ENCODE measurements at places on chromosomes 2 and 18.

- DNase-seq, result no peak
Observed at GRCh38 chr2:218853766-218854165, 5.8 kb upstream of the WNT6 start.

- DNase-seq, result no peak
Observed at GRCh38 chr2:127627740-127628571, 18.0 kb upstream of the GPR17 start.

DNA sequence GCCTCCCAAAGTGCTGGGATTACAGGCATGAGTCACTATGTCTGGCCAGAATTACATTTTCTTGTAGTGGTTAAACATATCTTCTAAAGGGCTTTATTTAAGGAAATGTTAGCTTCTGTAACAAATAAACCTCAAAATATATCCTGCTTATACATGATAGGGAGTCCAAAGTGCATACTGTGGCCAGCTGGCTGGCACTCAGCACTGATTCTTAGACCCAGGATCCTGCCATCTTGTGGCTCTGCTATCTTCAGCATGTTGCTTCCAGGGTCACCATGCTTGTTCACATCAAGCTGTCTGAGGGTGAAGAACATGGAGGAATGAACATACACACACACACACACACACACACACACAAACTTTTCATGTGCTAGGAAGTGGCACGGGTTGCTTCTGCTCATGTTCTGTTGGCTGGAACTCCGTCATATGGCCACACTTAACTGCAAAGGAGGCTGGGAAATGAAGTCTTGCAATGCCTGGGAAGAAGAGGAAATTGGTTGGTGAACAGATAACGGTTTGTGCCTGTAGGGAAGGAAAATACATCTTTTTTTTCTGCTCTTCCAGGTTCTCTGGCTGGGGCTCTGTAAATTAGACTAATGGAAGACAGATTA lies 40.0 kb downstream of the NPPC start:
- DNase-seq, result no peak

DNA sequence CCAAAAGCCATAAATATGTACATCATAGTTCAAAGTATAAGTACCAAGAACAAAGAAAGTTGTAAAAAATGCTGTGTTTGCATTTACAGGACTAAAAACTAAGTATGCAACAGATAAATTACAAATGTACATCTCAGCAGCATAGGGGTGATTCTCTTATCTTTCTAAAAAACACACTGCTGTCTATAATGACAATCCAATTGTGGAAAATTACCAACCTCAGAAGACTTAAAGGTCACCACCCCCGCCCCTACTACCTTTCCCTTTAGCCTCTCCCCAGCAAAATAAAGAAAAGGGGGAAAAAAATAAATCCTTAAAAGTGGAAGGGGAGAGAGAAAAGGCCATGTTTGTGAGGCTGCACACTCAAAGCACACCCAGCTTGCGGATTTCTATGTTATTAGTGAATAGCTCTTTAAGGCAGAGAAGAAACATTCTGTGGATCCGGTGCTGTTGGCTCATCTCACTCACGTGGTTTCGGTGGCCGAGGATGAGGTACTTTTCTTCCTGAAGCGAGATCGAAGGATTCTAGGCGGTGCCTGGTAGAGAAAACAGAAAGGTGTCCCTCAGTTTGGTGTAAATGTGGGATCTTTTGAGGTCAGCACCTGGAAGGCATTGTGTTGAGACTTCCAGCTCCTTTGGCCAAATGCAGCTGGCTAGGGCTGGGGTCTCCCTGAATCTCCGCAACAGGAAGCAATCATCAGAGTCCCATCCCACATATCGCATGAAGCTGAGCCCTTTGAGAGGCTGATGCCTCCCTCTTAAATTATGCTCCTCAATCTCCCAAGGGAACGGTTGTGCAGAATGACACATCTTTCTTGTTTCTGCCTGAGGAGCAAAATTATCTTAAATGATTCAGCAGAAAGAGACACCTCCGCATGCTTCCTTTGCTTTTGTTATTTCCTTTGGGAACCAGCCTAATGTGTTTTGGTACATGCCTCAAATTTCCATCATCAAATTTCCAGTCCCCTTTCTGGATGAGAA lies 17.6 kb downstream of the MRPL35 start:
- DNase-seq, result no peak

DNA sequence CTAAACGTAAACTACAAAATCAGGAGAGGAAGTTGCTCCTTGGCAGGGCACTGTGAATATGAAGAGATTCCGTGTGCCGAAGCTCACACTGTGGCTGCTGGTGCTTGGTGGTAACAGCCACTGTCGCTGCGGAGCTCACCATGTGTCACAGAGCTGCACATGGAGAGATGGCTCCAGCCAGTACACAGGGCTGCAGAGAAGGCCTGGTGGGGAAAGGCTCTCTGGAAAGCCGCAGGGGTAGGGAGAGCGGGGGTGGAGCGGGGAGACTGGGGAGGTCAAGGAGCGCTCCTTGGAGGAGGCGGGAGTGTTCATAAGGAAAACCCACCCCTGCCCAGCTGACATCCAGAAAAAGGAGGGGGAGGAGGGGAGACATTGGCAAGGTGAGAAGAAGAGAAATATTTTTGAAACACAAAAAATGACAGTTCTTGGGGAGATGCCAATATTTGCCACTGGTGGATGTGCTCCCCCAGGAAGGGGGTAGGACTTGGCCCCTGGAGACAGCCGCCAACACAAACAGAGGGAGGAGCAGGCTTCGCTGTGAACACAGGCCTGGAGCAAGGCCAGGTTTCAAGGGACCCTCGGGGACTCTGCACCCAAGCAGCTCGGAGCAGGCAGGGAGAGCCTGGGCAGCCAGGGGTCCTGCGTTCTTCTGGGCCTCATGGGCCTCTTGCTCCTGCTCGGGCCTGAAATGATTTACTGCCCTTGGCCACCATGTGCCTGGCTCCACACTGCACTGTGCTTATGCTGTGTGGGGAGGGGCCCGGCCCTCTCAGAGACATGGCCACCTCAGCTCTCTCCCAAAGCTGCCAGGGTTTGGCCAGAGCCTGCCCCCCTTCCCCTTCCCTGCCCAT lies 102.6 kb upstream of the GLI2 start:
- no peak for DNase-seq

DNA sequence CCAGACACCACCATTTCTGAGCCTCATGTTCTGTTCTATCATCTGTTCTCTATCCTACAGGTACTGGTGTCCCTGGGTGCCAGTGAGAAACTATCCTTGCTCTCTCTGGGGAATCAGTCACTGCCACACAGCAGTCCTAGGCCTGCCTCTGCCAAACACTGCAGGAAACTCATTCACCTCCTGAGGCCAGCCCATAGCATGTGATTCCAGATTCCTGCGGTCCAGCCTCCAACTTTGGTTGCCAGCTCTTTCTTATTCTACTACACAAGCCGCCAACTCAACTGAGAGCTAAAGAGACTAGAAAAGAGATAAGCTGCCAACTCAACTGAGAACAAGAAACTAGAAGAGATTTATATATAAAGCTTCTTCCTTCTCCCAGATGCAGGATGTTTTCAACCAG lies 8.8 kb upstream of the TTLL4 start:
- no peak for DNase-seq

GRCh38 chr2:160406591-160407392 lies 86.8 kb downstream of the RBMS1 start:
- peak; percentile 83 for DNase-seq

GRCh38 chr2:207233731-207234130 lies 68.0 kb upstream of the KLF7 start:
- no peak for DNase-seq

DNA sequence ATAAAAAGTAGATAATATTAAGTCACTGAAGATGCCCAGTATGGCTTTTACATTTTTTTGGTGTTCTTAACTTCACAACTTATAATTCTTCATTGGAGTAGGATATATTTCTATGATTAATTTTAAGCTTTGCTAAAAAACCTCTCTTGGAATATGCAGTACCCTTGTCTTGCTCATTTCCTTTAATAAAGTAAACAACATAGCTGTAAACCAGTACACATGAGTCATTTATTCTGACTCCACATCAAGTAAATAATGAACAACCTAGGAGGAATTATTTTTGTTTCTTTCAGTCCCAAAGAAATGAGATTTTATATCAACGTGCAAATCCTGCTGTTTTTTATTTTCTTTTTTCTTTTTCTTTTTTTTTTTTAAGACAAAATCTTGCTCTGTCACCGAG lies 869.1 kb downstream of the CNTNAP5 start:
- no peak for DNase-seq

DNA sequence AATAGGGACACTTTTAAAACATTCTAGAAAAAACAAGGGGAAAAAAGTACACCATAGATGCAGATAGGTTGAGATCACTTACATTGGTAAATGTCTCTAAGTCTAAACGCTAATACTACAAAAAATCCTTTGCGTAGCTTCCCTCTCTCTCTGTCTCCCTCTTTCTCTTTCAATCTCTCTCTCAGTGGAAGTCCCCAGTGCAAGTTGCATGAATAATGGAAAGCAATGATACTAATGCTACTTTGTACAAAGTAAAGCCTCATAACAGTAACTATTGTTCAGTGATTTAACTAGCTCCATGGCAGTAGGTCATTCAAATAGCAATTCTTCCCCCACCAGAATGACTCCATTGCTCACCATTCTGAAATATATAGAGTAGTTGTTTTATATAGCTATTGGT lies 12.8 kb downstream of the MEIS1 start:
- no peak for DNase-seq

DNA sequence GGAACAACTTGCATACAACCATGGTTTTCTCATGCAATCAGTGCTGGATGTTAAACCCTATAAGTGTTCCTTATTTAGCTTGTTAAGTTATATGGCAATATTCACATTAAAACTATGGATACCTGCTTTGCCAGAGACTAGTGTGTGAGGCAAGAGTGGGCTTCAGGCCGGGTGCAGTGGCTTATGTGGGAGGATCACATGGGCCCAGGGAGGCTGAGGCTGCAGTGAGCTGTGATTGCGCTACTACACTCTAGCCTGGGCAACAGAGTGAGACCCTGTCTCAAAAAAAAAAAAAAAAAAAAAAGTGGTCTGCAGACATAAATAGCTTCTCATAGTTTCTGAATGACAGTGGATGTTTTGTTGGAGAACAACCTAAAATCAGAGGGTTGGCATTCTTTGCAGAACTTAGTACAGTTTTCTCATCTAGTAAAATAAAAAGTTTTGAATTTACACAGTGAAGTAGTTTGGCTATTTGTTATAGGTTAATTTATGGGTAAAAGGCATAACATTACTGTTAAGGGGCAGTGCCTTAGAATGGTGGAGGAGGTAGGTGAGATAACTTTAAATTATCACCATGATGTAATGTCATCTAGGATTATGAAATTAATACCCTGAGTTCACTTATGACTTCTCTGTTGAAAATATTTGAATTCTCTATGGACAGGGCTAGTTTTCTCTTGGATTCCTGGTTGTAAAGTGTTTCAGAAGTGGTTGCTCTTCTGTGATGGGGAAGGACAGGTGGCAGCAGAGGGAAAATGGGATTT lies 5.3 kb downstream of the CERS6 start:
- DNase-seq, result no peak

DNA sequence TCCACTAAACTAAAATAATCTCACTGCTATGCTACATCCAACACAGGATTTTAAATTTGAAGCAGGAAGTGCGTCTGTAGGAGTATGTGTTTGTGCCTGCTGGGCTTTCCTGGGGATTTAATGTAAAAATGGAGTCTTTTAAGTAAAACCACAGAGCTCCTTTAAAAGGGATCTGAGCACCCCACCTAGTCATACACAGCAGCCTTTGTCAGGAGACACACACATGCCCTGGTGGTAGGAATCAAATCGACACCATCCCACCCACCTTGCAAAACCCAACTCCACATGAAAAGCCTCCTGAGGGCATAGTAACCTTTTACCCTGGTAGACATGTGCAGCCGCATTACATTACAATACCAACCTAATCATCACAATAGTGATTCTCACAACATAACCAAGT lies 29.1 kb downstream of the UXS1 start:
- DNase-seq, result no peak

- DNase-seq, result no peak
Observed at GRCh38 chr2:83113953-83114352, 1345.1 kb downstream of the SUCLG1 start.

- DNase-seq, result no peak
Observed at GRCh38 chr2:213089438-213089837, 62.0 kb downstream of the IKZF2 start.

DNA sequence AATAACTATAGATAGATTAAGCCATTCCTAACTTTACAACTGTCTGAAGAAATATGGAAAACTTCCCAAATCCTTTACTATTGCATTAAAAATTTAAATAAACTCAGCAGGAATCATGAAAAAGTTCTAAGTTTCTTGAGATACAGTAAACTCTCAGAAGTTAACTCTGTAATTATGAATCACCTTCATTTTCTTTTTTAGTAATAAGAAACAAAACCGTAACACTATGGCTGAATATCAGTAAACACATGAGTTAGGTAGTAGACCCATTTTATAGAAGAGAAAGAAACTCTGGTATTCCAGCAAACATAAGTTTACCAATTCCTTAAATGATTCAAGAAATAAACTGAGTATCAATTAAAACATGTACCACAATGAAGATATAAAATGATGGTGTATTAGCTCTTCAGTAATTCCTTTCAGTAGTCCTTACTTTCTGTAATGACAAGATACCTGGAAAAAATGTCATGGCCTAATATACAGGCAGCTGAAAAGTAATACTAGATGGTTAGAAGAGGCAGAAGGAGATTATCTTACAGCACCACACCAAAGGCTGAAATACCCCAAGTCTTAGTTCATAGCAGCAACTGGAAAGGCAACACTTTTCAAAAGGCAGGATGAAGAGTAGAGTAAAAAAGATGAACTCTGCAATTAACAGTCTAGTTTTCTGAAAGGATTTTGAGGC lies 11.5 kb downstream of the TRIP12 start:
- DNase-seq, result no peak

GRCh38 chr2:219428469-219428868 lies 6.2 kb upstream of the SPEG start:
- no peak for DNase-seq

All from CD4-positive, alpha-beta T cell treated with Interleukin-6 at 100 ng/mL for 8 hours (primary cell).